ENCODE measurements at places on chromosomes 4 and X. TPM values are rescaled to one million over a fixed set of nuclear protein-coding genes. Genes with fewer than 3 reads are reported as not detected.

GRCh38 chr4:96035727-96036126 lies 195.8 kb downstream of the PDHA2 start:
- no peak for DNase-seq

- no peak for DNase-seq
These were observed 39.8 kb downstream of the XIAP start for GRCh38 chrX:123899701-123900100.

DNA sequence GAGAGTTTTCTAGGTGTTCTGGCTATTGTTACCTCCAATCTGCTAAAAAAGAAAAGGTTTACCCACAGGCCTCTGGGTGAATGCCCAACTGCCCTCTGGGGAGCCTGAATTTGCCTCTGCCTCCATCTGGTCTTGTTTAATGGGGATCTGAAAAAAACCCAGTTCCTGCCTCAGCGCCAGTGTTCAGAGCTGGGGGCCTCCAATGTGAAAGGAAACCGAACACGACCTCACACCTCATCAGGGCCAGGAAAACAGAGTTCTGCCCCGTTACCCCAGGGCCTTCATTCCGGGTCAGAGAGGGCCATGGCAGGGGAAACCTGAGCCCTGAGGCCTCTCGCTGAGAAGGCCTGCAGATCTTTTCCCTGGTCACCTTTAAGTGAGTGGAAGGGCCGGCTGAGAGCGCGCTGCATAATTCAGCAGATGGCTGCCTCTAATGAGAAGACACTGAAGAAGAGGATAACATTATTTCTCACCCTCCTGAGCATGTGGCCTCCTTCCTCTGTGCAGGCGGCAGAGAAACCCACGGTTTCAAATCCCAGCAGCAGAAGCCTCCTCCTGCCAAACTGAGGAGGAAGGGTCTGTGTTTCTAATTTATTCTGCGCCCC lies 6.8 kb downstream of the SEPTIN6 start:
- no peak for DNase-seq

GRCh38 chr4:123924536-123924935 lies 527.9 kb downstream of the SPRY1 start:
- DNase-seq, result no peak

DNA sequence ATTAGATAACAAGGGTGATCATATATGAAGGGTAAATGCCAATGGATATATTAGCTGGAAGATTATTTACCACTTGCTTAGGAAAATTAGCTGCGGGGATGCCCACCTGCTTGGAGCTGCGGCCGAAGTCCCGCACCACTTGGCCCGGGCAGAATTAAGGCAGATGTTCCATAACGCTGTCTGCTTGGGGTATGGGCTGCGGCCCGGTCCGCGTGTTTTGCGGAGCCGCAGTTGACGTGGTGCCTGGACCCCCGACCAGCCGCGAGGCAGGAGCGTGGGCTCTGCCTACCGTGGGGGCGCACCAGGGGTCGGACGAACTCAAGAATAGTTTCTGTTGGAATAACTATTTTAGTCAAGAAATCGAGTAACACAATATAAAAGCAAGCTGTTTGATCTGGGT lies 235.2 kb downstream of the CPXCR1 start:
- DNase-seq, result no peak

- DNase-seq, result no peak
These were observed 62.3 kb upstream of the PDE5A start for GRCh38 chr4:119690871-119691270.

- no peak for DNase-seq
These were observed 178.9 kb upstream of the GPC4 start for GRCh38 chrX:133594156-133594555.

GRCh38 chrX:19772096-19772821 lies 115.1 kb downstream of the SH3KBP1 start:
- DNase-seq, result no peak

DNA sequence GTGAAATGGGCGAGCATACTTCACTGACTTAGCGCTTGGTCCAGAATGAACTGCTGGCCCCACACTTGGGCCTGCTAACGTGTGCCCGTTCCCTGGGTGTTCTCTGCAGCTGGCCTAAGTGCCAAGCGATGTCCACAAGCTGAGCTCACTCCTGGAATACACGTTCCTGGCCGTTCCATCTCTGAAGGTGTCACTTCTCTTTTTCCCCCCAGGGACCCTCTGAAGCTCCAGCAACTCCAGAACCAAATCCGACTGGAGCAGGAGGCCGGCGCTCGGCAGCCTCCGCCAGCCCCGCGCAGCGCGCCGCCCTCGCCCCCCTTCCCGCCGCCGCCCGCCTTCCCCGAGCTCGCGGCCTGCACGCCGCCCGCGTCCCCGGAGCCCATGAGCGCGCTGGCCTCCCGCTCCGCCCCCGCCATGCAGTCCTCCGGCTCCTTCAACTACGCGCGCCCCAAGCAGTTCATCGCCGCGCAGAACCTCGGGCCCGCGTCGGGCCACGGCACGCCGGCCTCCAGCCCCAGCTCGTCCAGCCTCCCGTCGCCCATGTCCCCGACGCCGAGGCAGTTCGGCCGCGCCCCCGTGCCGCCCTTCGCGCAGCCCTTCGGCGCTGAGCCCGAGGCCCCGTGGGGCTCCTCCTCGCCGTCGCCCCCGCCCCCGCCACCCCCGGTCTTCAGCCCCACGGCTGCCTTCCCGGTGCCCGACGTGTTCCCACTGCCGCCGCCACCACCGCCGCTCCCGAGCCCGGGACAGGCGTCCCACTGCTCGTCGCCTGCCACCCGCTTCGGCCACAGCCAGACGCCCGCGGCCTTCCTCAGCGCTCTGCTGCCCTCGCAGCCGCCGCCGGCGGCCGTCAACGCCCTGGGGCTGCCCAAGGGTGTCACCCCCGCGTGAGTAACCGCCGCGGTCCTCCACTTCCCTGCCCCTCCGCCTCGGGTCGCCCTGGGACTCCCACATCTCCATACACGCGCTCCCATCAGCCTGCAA lies 132.3 kb downstream of the CBR4 start:
- peak; percentile 27 for DNase-seq

DNA sequence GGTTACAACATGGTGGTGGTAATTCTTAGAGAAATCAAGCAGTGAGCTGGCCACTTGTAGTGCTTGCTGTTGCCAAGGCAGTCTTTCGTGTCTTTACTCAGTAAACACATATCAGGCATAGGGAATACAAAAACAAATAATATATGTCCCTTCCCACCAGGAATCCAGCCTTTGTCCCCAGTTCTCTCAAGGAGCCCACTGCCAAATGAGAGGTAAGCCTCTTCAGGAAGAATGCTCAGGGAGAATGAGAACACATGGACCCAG lies 421 bp upstream of the PLAC1 start:
- DNase-seq, result no peak

DNA sequence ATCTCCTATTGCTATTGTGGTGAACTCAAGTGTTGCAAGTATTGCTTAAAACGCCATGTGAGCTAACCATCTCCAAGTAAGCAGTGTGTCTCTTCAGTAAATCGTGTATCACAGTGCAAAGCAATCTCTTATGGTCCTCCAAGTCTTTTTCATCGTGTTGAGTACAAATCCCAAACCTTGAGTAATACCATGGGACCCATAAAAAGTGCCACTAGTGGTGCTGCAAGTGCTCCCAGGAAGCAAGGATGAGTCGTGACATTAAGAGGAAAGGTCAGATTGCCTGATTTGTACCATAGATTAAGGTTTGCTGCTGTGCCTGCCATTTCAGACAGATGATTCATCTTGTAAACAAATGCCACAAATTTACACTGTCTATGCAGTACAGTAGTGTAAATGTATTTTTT lies 66.9 kb upstream of the BMPR1B start:
- no peak for DNase-seq

- DNase-seq, result no peak
These were observed 581.8 kb downstream of the NLGN4X start for GRCh38 chrX:5646818-5647217.

DNA sequence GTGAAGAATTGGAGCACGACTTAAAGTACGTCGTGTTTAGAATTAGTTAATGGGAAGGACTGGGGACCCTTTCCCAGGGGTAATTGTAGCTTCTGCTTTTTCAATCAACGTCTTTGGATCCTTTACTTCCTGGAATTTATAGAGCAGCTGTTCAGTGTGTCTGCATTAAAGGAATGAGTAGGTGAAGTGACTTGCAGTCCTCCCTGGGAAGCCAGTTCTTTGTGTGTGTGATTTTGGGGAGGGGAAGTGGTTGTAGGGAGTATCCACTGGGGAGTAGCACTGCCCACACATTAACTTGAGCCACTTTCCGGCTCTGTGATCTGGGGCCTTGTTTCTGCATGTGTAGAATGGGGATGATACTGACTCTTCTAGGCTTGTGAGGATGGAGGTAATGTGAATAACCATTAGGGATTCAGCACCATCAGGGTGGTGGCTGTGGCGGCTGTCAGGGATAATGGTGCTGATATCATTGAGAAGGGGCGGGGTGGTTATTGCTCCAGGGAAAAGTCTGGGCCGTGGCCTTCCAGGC lies 54.7 kb downstream of the TMEM131L start:
- peak; percentile 17 for DNase-seq

GRCh38 chr4:188110036-188110435 lies 633 bp upstream of the TRIML2 start:
- no peak for DNase-seq

- no peak for DNase-seq
These were observed 1145.5 kb upstream of the POU3F4 start for GRCh38 chrX:82362550-82362949.

- no peak for DNase-seq
These were observed 20.1 kb downstream of the EIF4E start for GRCh38 chr4:98908703-98909262.

- no peak for DNase-seq
These were observed 15.5 kb downstream of the ZFYVE28 start for GRCh38 chr4:2402941-2403340.

- no peak for DNase-seq
These were observed 173.3 kb upstream of the S100G start for GRCh38 chrX:16476692-16477091.

- DNase-seq, result no peak
These were observed 1.4 kb upstream of the ARHGAP6 start for GRCh38 chrX:11666952-11667685.

GRCh38 chrX:111100191-111100590 lies 4.2 kb downstream of the PAK3 start:
- DNase-seq, result peak; percentile 27

Gene TRPC5OS
- not detected for total RNA-seq

Gene MRPS18C
- 57.6 TPM for total RNA-seq

Gene TIMM8A
- 9.4 TPM for total RNA-seq

Gene PABPC4L
- 0.32 TPM for total RNA-seq

Measured in colonic mucosa (tissue), 4 donors.